ENCODE measurements at places on chromosomes 11 and 22.

DNA sequence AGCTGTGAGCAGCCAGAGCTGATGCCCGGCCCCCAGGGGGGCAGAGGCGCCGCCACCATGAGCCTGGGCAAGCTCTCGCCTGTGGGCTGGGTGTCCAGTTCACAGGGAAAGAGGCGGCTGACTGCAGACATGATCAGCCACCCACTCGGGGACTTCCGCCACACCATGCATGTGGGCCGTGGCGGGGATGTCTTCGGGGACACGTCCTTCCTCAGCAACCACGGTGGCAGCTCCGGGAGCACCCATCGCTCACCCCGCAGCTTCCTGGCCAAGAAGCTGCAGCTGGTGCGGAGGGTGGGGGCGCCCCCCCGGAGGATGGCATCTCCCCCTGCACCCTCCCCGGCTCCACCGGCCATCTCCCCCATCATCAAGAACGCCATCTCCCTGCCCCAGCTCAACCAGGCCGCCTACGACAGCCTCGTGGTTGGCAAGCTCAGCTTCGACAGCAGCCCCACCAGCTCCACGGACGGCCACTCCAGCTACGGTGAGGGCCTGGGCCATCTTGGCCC is 6.1 kb downstream of the CDC42EP1 start:
- DNase-seq, result peak; percentile 44

DNA sequence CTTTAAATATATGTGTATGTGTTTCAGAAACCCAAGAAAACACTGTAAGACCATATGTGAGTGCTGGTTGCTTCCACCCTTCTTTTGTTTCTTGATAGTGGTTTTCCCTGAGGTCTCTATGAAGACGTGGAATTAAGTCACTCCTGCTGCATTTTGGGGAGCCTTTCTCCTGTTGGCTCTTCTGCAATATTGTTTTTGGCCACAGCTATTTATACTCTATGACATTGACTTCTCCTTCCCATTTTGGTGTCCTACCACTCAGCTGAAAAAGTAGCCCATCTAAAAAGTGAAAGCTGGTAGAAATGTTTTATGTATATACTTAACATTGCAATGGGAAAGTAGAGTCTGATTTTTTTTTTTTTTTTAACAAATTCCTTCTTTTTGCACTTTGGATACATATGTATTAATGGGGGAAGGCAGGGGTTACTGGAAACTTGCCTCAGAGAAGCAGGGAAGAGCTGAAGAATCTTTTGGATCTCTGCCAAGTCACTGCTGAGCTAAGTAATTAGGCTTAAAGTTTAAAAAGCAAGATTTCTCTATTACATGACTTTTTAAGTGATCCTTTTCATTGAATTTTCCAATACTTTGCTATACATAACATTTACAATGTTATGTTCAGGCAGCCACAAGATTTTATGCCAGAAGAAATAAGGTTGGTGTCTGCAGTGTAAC is 1.8 kb downstream of the TTC17 start:
- peak; percentile 19 for DNase-seq

DNA sequence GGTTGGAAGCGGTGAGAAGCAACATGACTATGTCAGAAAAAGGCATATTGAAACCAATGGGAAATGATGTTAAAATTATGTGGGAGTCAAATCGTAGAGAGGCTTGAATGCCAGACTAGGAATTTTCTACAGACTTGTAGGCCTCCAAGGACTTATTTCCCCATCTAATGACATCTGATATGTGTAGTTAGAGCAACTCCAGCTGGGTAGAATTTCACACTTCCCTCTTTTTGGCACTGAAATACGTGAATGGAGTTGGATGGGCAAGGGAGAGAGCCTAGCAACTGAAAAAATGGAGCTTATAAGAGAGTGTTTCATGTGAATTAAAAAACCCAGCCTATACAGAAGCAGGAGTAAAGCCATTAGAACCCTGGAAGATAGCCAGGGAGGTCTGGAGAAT is 304.2 kb downstream of the INSC start:
- no peak for DNase-seq

GRCh38 chr11:68527585-68527984 is 67.0 kb downstream of the PPP6R3 start:
- DNase-seq, result no peak

- DNase-seq, result no peak
Observed at GRCh38 chr11:128389461-128389976, 197.8 kb downstream of the ETS1 start.

DNA sequence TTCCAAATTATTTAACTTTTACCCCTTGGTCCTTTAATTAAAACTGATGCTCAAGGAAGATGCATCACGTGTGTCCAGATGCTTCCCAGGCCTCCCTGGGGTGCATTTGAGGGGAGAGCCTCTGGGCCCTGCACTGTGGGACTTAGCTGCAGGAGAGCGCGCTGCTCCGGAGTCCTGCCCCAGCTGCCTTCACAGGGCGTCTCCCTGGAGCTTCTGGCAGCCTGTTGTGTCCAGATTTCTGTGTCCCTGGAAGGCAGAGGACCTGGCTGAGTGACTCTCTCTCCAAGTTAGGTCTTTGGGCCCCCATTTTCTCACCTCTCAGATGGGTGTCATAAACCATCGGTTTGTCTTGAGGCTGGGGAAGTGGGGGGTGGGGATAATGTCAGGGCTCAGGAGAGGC is 3.0 kb downstream of the ARHGAP8 start:
- no peak for DNase-seq

DNA sequence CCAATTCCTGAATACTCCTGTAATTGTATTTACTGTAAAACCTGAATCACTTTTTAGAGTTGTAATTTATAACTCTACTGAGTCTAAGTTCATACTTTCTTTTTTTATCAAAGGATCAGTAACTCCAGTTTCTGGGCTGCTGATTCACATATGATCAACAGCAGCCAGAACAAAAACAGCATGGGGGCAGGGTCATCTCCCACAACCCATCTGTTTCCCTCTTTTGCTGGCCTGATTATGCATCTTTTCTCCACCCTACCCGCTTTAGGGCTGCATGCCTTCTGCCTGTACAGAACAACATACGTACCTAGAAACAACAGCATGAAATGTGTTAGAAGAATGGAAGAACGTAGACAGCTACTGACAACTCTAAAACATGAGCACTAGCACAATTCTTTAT is 76.0 kb downstream of the MRTFA start:
- no peak for DNase-seq

- DNase-seq, result peak; percentile 57
Observed at GRCh38 chr11:58577555-58578135, 1.2 kb upstream of the ZFP91 start.
